Activated CD4-positive, alpha-beta memory T cell treated with anti-CD3 and anti-CD28 coated beads, Interleukin-2, amount 10 ng/mL, durations not matched to agents 7 days and 5 days (primary cell): ENCODE measurements at places on chromosomes 16 and 17. TPM values are rescaled to one million over a fixed set of nuclear protein-coding genes. Genes with fewer than 3 reads are reported as not detected.

ANKFN1 gene
- not detected for total RNA-seq

TPSD1 gene
- total RNA-seq: not detected

OR3A3 gene
- total RNA-seq: not detected

C1QTNF8 gene
- total RNA-seq: not detected

DNA sequence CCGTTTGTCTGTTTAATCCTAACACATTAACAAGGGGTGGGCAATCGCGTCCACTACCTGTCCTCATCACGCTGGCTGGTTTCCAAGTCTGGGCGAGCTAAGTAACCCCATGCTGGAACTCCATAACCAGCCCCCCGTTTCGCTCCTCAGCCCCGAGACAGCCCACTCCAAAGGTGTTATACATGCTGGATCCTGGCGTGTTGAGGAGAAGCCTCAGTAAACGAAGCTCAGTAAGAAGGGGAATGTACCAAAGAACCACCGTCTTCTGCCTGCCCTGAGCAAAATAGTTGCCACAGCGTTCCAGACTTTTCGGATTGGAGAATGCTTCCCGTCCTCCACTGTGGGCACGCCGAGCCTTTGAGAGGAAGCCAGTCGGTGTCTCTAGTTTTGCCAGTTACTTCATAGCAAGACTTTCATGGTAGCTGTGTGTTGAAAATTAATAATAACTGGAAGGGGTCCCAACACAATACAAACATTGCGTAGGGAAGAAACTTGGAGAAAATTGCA, 16.1 kb upstream of the C17orf78 start:
- DNase-seq: no peak

GRCh38 chr17:80793421-80793820, 198.2 kb upstream of the CHMP6 start:
- no peak for DNase-seq

- DNase-seq: peak; percentile 47
These were observed 6.8 kb downstream of the KIFC3 start for GRCh38 chr16:57795431-57795878.

- no peak for DNase-seq
These were observed 65.3 kb downstream of the METRNL start for GRCh38 chr17:83144421-83145357.

DNA sequence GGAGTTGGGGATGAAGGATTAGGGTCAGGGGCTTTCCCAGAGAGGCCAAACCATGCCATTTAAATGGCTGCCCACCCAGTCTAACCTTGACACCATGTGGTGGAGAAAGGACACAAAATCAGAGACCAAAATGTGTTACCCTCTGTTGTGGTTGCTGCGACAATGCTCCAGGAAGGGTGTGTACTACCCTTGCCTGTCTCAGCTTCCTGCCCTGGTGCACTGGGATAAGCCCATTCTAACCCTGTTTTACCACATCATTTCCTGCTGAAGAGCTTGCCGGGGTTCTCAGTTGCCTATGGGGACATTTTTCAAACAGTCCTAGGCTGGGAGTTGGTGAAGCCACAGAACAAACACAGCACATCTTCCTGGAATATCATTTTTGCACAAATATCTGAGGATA, 4.9 kb downstream of the OR4D1 start:
- DNase-seq: peak; percentile 79

GRCh38 chr17:52383493-52384100, 225.1 kb upstream of the CA10 start:
- no peak for DNase-seq

- no peak for DNase-seq
These were observed 265.0 kb downstream of the RBFOX1 start for GRCh38 chr16:7597677-7598076.
